ENCODE measurements at places on chromosomes 4 and X.

DNA sequence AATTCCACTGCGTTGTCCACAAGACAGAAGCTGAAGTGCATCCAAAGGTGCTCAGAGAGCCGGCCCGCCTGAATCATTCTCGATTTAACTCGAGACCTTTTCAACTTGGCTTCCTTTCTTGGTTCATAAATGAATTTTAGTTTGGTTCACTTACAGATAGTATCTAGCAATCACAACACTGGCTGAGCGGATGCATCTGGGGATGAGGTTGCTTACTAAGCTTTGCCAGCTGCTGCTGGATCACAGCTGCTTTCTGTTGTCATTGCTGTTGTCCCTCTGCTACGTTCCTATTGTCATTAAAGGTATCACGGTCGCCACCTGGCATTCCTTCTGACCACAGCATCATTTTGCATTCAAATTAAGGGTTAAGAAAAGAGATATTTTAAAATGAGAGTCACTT, 115.5 kb downstream of the NFKB1 start:
- no peak for DNase-seq

DNA sequence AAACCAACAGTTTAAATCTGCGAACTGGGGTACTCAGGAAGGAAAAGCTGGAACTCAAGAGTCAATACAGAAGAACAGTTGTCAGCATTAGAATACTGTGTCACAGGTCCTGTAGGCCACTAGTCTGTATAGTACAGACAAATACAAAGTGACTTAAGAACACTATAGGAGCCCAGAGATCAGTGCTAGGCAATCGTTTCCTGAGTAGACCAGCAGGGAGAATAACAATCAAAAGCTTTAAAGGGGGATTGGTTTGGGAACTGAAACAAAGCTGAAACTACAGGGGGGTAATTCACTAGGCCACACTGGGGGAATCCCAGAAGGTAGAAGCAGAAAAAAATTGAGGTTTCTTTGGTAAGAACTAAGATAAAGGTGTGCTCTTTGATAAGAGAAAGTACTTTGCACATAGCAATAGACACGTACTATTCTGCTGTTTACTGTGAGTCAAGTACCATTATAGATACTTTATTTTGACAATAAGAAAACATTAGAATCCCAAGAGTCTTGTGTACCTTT, 339.7 kb downstream of the PCDH19 start:
- no peak for DNase-seq

GRCh38 chr4:120865985-120866384, 56.5 kb downstream of the PRDM5 start:
- DNase-seq: no peak

DNA sequence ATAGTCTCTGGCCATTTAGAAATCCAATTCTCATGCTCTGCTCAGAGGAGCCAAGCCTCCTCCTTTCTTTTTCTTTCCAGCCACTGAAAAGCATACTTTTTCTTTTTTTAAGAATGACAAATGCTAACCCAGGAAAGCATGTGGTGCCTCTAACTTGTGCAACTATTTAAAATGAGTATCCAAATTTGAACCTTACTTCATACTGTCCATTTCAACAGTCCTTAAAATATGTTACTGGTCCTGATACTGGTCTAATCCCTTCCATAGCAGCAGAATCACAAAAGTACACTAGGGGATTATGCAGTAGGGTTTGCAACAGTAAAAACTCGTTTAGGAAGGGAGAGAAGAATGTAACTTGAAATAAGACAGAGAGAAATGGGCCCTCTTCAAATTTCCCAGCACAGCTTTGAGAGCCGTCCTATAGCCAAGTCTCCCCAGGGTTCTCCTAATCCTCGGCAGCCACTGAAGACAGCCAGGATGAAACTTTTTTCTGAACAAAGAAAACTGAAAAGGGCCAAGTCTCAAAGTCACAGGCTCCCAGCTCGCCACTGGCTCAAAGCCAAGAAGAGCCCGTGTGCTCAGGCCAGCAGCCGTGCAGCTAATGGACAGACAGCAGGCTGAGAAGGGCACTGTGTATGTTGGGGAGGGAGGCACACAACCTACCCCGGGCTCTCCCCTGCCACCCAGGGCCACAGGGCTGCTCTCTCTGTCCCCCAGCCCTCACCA, 39.5 kb downstream of the GPC4 start:
- no peak for DNase-seq

DNA sequence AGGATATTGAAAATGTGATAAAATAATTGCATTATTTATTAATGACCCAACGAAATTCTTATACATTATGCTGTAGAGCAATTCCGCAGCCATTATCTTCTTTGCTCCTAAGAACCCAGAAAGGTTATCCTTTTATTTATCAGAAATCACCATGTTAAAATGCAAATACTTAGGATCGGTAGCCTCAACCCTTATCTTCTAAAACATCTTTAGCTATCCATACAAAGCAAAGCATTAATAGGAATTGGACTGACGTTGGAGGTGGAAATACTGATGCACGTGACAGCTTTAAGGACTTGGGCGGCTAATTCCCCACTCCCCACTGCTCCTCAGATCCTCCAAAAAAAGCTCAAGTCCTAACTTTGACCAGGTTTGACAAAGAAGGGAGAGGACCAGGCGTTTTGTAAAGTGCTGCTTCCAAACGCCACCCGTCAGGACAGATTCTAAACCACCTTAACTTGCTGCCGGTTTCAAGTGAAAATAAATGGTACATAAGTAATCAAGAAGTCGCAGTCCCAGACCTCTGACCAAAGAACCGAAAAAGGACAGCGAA, 539 bp upstream of the SPCS3 start:
- no peak for DNase-seq

DNA sequence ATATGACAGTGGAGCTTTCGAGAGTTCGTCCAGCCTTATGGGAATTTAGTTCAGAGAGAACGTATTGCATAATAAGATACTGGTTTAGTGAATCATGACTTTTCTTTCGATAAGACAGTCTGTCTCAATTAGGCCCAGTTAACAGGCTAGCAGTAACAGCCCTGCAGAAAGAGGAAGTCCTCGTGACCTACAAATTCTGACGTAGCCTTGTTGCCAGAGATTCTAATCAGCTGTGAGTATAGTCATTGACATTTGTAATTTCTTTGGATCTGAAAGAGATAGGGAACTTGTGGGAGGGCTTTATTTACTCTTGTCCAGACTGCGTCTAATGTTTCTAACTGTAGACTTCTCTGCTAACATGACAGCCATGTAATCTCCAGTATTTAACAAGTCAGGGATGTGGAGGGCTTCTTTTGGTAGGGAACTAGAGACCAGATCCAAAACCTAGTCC, 15.8 kb downstream of the ART3 start:
- DNase-seq: peak; percentile 27

DNA sequence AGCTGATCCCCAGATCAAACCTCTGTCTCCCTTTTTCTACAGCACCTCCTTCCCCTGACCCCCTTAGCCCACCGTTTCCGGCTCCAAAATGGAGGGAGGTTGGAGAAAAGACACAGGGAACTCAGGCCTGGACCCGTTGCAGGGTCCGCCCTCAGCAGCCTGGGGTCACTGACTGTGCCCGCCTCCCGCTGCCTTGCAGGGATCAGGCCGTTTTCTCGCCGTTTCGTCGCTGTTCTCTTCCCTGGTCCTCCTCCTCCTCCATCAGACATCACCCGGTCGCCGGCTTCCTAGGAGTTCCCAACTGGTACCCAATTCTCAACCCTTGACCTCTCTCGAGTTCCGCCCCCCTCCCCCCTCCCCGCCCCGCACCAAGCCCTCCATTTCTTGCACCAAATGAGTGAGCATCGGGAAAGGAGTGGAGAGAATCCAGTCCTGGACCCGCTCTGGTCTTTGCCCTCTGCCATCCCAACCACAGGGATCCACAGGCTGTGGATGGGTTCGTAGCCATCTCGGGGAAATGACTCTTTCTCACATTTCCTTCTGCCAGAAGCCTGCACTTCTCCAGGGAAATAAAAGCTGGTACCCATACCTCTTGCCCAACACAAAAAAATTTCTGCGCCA, 493 bp downstream of the TCEAL5 start:
- DNase-seq: no peak

DNA sequence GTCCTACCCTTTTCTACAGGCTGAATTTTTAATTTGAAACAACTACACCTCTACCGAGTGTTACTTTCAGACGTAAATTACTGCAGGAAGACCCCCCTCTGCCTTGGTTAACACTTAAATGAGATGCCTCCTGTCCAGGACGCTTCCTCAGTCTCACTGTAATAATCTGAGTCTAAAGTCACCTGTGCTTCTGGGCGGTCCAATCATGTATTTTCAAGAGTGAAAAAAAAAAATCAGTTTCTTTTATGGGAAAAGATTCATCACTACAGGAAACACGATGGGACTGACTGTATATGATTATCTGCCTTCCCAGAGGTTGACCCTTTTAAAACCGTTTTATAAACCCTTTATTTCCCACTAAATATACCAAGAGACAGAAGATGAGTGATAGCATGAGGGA, 776 bp downstream of the RBM47 start:
- no peak for DNase-seq

DNA sequence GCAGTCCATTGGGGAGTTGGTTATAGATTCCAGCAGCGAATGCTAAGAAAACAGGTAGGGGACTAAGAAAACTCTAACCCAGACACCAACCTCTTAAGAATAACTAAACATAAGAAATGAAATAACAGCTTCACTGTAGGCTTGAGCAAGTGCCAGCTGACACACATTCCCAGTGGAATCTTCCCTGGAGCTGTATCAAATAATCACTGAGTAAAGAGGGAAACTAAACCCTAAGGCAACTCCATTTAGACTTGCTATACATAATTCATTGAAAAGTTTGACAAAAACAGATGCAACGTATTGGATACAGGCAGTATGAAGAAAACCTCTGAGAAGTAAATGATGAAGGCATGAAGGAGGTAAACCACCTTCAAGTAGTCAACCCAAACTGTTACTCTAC, 293.5 kb downstream of the OPHN1 start:
- no peak for DNase-seq

GRCh38 chr4:66647476-66647875, 897.8 kb downstream of the CENPC start:
- DNase-seq: no peak

GRCh38 chr4:40055511-40055862, 1.2 kb upstream of the N4BP2 start:
- DNase-seq: peak; percentile 76

DNA sequence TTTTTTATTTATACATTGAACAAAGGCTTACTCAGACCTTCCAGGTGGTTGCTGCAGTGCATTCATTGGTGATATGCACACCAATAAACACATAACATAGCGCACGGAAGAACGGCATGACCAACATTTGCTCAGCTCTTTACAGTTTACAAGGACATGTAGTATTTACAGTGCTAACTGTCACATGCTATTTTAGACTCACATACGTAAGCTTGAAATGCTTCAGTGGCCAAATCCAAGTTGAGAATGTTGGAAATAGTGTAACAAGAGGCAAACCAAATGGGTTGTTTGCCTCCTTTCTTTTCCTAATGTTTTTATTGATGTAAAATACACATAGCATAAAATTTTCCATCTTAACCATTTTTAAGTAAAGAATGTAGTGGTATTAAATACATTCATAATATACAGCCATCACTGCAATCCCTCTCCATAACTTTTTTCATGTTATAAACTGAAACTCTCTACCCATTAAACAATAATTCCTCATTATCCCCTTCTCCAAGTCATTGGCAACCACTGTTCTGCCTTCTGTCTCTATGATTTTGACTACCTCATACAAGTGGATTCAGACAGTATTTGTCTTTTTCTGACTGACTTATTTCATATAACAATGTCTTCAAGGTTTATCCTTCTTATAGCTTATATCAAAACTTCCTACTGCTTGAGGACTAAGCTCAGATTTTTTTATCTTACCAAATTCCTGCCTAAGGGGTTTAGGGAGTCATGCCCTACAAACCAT, 1722.9 kb upstream of the AGA start:
- no peak for DNase-seq

DNA sequence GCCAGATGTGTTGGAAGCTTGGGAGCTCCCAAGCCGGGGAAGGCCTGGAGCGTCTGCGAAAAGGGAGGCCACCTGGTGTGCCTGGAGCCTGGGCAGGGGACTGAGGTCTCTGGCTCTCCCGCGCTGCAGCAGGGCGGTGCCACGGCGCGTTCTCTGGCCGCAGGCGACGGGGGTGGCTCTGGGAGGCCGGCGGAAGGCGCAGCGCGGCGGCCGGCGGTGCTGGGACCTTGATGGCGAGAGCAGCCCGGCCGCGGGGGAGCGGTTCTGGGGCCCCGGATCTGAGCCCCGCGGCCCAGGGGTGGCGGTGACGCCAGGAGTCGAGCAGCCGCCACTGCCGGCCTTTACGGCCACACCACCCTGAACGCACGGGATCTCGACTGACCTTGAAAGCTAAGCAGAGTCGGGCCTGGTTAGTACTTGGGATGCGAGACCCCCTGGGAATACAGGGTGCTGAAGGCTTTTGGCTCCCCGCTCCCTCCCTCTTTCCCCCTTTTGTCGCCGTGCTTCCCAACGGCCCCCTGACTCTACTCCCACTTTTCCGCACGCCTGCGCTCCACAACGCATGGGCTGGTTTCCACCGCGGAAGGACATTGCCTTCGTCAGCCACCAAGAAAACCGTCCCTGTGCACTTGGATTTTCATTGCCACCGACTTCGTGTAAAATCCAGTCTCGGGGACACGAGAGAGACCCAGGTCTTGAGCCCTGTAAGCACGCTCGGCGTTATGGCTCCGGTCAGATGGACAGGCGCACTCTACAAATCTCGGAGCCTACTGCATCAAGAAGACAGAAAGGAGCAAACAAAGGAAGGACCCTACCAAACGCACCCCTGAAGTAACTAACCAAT, 9.5 kb downstream of the FRG2 start:
- DNase-seq: no peak

DNA sequence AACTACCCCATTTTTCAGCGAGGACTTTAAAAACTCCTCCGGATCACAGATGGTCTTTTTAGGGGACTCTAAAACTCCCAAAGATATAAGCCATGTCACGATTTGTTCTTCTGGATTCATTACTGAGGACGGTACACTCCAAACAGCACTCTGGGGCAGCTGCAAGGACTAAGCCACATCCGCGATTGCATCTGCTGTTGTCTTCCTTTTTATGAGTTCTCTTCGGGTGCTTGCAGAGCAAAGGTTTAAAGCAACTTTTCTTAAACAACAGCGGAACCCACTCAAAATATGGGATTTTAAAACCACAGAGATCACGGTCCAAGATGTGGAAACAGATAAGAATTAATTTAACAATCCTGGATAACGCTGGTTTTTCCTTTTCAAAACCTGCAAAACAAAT, at the start of gene ARHGEF6:
Gene ARHGEF6, minus strand, starts transcription at position 170 of the 400 bp plus-strand sequence. Its CDS starts 50 bp downstream, at position 120.
- peak; percentile 47 for DNase-seq

- DNase-seq: no peak
Observed at GRCh38 chrX:133655275-133656265, 240.3 kb upstream of the GPC4 start.

Data from CD4-positive, alpha-beta T cell treated with Interleukin-12 subunit alpha and Interleukin-12 subunit beta, for 1 hour (primary cell).